CD4-positive, alpha-beta T cell treated with Interleukin-6 for 4 hours (primary cell): ENCODE measurements at places on chromosomes 3 and 15.

DNA sequence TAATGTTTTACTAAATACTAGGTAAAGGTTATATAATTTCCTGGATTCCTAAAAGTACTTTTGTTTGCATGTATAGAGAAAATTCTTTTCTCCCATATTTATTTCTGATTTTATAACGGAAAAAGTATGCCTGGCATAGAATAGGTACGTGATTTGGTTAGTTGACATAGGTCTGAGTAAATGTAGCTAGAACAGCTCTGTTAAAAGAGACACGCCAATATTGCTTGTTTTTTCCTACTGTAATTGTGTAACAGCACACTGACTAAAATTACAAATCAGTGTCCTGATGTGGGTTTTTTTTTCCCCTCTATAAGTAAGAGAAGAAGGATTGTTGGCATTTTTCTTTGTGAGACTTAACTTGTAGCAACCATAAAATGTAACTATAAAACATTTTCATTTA is 26.7 kb downstream of the KLHL24 start:
- DNase-seq, result no peak

GRCh38 chr15:29774900-29775299 is 47.4 kb downstream of the TJP1 start:
- no peak for DNase-seq

GRCh38 chr15:91294795-91295194 is 194.7 kb downstream of the SV2B start:
- no peak for DNase-seq

DNA sequence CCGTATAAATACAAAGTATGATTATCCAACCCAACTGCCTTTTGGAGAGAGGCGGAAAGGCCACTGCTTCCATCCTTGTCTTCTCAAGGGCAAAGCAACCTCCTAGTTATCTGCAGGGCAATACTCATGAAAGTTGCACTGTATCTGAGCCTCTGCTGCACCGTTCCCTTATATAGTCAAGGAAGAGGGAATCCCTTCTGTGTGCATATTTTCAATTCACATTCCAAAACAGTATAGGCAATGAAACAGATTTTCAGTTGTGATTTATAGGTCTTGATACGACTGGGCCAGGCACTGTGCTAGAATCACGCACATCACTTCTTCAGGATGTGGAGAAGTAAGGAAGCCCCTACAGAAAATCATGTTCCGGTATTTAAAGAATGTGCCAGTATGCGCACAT is 455.7 kb downstream of the FOXP1 start:
- no peak for DNase-seq

DNA sequence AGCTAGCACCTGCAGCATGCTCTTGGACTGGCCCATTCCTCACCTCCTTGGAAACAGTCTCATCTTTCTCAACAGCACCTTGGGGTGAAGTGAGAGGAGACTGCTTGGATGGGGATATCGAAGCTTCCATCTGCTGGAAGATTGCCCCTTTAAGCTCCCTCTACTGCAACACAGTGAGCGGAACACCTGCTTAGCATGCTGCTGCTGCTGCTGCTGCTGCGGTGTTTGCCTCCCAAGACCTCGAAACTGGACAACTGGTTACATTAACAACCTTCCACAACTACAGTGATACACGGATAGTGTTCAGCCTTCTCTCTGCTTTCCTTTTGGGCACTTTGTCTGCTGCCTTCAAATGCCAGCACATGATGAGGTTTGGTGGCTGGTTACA is 253.9 kb upstream of the LYSMD4 start:
- DNase-seq, result no peak

DNA sequence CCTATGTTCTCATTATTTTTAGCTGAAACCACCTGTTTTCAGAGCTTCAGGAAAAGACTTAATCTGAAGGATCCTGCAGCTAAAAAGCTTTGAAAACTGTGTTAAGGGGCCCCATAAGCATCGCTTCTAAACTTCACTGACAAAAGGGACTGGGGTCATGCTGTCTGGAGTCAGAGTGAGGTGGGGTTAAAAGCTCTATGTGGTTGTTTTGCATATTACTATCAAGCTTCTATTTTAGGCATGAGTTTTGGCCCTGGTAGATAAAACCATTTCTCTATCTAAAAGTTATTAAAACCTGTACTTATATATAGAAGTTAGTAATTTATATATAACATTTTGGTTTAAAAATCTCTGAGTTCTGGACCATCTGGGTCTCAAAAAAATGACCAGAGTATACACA is 45.5 kb downstream of the GPR160 start:
- no peak for DNase-seq

GRCh38 chr15:52163321-52164190 is 27.6 kb downstream of the GNB5 start:
- DNase-seq, result peak; percentile 40

GRCh38 chr3:12579905-12580304 is 23.0 kb downstream of the MKRN2 start:
- DNase-seq, result no peak

- DNase-seq, result no peak
These were observed 312.5 kb downstream of the TIGIT start for GRCh38 chr3:114606336-114606735.

DNA sequence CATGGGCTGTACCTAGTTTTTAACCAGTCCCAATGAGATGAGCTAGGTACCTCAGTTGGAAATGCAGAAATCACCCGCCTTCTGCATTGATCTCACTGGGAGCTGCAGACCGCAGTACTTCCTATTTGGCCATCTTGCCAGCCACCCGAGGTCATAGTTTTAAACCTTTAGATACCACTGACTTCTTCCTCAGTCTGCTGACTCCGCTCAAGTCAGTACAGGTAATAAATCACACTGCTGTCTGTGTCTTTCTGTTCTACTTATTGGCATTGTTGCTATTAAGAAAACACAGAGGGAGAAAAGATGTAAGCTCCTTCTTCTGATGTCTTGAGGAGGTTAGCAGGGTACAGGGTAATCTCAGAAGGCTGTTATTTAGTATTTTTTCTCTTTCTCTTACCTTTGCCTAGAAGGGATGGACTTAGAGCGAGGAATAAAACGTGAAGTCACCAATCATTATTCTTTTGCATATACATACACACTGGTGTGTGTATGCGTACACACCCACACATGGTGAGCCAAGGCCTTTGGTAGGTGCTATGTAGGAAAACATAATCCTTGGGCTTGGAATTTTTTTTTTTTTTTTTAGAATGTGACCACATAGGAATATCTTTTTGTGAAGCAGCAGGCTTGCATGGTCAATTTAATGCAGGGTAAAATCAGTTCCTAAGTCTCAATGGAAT is 197.2 kb downstream of the EDEM1 start:
- DNase-seq, result no peak

- no peak for DNase-seq
These were observed 22.5 kb downstream of the MAP2K5 start for GRCh38 chr15:67564968-67565345.

DNA sequence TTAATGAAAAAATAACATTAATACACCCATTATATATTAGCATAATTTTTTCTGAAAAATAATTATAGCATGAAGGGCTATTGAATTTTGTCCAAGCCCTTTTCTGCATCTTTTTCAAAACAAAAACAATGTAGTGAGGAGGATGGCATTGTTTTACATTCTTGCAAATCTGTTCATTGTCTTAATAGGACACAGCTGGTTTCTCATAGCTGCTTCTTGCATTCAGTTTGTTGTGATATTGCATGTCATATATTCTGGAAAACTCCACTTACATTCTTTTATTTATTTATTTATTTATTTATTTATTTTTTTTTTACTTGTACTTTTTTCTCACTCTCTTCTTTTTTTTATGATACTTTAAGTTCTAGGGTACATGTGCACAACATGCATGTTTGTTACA is 107.4 kb downstream of the NR1D2 start:
- DNase-seq, result no peak

GRCh38 chr3:186181901-186182300 is 73.0 kb upstream of the ETV5 start:
- no peak for DNase-seq

- DNase-seq, result no peak
These were observed 22.8 kb downstream of the MORF4L1 start for GRCh38 chr15:78895471-78895870.

DNA sequence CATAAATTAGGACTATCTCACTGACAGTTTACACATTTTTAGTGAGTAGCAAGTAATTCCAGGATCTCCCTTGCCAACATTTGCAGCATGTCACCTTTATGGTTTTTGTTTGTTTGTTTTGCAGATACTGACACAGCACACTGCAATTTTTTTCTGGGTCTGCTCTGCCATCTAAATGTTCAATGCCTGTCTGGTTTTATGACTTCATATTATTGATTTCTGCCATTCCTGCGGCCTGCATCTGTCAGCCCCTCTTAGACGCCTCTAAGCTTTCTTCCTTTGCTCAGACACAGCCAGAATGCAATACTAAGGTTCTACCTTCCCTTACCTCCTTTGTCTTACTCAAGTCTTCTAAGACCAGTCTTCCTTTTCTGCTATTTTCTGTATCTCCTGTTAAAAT is 321.2 kb upstream of the AZI2 start:
- no peak for DNase-seq

DNA sequence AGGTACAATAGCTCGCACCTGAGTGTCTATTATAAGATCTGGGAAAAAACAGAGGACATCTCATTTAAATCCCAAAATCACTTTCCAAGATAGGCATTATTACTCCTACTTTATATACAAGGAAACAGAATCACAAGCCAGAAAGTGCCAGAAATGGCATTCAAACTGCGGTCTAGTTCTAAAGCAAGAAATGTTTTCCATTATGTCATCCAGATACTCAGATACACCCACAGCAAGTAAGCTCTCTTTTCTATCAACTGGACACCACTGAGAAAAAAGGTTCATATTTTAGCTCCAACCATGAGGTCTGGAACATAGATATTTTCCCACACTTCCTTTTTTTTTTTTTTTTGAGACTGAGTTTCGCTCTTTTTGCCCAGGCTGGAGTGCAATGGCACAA is 8.1 kb downstream of the SLC33A1 start:
- DNase-seq, result no peak

GRCh38 chr15:40458495-40459371 is 12.1 kb upstream of the CHST14 start:
- no peak for DNase-seq

DNA sequence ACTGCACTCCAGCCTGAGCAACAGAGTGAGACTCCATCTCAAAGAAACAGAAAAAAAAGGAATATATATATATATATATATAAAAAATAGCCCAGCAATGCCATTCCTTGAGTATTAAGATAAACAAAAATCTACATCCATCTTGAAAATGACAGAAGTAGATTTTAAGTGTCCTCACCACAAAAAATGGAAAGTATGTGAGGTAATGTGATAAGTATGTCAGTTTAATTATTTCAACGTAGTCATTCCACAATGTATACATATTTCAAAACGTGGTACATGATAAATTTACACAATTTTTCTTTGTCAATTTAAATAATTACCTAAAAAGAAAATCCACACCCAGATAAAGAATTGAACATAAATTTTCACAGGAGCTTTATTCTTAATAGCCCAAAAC is 54.9 kb downstream of the HCN4 start:
- DNase-seq, result no peak

GRCh38 chr3:14352002-14352627 is 50.3 kb upstream of the SLC6A6 start:
- no peak for DNase-seq

DNA sequence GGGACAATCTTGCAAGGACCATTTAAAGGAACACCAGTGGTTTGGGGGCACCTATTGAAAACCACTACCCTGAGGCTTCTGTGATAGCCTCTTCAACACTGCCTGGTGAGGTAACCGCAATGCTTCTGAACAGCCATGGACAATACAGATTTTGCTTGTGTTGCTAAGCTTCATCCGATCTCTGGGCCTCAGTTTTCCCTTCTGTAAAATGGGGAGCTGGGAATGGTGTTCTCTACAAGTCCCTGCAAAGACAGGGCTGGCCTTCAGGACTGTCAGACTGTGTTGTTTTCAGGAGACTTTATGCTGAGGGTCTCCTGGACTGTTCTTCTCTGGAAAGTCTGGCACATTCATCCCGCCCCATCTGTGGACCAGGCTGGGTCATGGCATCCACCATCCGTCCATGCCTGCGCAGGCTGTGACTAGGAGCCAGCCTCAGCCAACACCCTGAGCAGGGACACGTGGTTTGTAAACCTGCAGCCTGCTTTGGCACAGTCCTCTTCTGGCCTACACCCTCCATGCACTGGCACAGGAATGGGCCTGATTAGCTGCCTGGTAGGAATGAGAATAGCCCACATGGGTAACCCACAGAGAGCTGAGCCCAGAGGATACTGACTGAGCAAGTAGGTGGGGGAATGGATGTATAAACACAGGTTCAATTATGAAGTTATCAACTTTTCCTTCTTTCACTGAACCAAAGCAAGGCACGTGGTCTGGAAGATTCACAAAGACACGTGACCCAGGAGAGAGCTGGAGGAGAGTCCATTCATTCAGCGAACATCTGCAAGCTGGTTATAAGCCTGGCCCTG is 55.3 kb downstream of the ROPN1B start:
- no peak for DNase-seq

GRCh38 chr15:59247364-59247763 is 40.7 kb downstream of the LDHAL6B start:
- DNase-seq, result peak; percentile 53

- DNase-seq, result no peak
These were observed 475 bp downstream of the SPSB4 start for GRCh38 chr3:141051443-141052200.

DNA sequence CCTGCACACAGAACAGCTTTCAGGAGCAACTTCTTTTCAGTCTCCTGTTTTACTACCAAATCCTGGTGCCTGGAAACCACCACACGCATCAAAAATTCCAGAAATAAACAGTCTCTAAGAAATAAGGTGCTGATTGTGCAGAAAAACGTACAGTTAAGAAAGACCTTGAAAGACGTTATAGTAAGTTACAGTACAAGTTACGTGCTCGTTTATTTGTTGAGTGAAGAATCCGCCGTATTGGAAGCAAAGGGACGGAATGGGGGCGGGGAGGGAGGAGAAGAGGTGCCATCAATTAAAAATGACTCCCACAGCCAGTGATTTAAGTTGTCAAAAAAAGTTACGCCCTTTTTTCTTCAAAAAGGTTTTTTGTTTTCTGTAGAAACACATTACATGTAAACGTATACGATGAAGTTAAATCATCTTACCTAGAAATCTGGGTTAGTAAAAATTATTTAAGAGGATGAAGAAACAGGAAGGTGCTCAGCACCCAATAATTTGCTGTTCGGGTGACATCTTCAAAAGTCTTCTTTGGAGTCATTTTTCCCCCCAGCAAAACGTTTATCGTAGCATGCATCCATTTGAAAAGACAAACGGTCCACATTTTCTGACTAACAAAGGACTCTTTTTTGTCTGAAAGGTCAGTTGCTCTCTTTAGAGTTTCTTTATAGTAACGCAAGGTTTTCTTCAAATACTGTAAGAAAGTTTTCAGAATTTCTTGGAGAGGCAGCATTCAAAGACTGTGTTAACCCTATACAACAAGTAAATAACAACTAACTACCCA is 782 bp upstream of the UACA start:
- no peak for DNase-seq

- DNase-seq, result no peak
These were observed at the start of gene DNAJB8 for GRCh38 chr3:128466840-128467541. TSS of gene DNAJB8 (minus strand) at chr3:128466890. CDS start at chr3:128463245, 3,645 bp downstream.
